HFF-Myc (cell line): ENCODE measurements at places on chromosomes 11 and 22.

GRCh38 chr11:50088231-50088630, 55.6 kb downstream of the OR4C45 start:
- no peak for DNase-seq

DNA sequence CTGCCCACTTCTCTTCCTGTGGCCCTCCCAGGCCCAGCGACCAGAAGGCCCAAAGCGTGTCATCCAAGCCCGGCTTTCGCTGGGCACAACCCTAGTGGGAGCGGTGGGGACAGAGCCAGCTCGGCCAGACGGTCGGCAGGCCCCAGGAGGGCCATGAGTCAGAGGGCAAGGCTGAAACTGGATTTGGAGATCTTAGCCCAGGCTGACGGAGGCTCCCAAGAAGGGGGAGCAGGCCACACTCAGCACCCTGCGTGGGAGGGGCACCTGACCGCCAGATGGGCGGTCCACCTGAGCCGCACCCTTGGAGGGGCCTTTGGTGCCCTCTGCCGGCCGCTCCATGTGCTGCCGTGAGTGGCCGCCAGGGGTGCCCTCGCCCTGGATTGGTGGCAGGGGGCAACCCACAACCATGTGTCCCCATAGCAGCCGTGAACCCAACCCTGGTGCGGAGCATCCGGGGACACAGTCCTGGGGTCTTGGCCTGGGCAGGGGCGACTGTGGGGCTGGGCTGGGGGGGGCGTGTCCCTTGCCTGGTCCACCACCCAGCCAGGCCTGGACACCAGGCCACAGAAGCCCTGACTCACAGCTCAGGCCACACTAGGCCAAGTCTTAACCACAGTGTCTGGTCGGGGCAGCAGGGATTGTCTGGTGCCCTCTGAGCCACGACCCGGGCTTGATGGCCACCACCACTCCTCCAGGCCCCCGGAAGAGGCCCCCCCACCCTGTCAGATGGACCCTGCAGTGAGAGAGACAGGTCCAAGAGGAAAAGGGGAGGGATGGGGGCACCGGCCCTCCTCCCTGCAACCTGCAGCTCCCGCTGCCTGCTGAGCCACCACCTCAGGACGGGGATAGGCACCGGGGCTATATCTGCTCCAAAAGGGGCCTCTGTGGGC, 19.2 kb upstream of the TALDO1 start:
- DNase-seq, result no peak

DNA sequence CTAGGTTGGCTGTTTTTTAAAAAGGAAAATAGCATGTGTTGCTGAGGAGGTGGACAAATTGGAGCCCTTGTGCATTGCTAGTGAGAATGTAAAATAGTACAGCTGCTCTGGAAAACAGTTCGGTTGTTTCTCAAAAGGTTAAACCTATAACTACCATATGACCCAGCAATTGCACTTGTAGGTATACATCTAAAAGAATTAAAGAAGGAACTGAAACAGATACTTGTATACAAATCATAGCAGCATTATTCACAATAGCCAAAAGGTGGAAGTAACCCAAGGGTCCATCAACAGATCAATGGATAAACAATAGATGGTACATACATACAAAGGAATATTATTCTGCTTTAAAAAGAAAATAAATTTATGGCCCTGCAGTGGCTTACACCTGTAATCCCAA, 111.4 kb downstream of the CSTPP1 start:
- no peak for DNase-seq

- DNase-seq, result no peak
These were observed 94.8 kb upstream of the FAT3 start for GRCh38 chr11:92129811-92130210.

DNA sequence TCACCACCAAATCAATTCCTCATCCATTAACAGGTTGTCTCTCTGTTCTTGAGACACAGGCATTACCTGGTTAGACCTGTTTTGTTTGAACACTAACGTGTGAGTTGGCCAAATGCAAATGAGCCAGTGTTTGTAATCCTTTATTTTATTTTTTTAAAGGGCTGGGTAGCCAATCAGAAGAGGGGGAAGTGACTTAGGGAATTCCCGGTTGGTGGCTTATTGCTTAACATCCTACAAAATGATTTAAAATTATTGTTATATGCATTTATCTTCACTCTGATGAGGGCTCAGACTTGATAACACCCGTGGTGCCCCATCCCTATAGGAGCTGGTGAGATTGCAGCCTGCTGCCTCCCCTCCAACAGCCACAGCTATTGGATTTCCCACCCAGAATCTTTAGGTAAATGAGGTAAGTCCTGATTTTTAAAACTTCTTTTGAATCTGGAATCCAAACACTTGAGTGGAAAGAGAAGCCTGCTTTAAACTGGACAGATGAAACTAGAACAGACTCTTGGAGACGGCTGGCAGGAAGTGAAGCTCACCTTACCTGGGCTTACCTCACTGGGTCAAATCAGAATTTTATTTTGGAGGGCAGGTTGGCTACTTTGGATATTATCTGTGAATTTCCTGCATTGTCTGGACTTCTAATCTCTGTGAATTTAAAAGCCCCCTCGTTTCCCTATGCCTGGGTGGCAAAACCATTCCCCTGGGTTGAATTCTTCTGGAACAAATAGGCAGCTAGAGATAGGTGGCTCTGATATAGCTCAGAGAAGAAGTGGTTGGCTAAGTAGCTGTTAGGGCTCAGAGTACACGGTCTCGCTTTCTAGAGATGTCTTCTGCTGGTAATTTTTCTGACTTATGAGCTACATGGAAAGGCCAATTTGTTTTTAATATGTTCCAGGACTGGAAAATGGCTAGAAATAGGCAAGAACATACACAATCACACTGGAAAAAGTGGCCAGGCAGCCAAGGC, at the start of gene EHF:
Gene EHF (plus strand): TSS at position 274 of the 973 bp plus-strand sequence. CDS start 21,538 bp downstream, outside the sequence.
- DNase-seq, result no peak

DNA sequence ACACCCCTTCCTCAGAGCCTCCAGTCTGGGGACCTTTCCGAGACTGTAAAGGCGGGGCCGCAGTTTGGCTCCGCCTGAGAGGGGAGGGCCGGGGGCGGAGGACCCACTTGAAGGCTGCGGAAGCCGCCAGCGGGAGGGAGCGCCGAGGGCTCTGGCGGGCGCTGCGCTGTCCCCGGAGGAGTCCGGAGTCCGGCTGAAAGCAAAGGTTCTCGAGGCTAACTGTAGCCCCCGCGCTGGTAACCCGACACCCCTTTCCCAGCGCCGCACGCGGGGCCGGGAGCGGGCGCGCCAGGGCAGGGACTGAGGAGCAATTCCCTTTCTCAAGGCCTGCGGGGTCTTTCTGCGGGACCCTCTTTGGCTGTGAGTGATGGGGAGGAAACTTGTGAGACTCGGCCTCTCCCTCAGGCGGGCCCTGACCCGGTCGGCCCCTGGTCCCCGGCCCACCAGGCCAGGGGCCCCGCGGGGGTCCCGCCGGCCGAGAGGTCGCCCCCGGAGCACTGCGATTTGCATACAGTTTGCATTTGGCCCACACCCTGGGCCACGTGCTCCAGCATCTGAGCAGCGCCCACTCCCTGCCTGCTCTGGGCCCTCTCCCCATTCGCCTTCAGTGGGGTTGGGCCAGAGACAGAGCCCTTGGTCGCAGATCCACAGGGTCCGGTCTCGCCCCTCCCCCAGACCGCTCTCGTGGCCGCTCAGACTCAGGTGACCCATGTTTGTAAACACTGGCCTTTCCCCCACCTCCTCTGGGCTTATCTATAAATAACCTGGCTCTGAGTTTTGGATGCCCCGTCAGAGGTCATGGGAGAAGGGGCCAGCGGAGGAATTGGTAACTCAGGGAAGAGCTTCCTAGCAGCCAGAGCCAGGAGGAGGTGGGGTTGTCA, 519 bp upstream of the ART5 start:
- DNase-seq, result peak; percentile 12

GRCh38 chr11:73237471-73238290, 19.6 kb downstream of the P2RY2 start:
- peak; percentile 19 for DNase-seq
